ENCODE measurements at places on chromosomes 3 and 15. TPM values are rescaled to one million over a fixed set of nuclear protein-coding genes. Genes with fewer than 3 reads are reported as not detected.

The MYL3 gene
- not detected for polyA plus RNA-seq

The KLHL40 gene
- not detected for polyA plus RNA-seq

DNA sequence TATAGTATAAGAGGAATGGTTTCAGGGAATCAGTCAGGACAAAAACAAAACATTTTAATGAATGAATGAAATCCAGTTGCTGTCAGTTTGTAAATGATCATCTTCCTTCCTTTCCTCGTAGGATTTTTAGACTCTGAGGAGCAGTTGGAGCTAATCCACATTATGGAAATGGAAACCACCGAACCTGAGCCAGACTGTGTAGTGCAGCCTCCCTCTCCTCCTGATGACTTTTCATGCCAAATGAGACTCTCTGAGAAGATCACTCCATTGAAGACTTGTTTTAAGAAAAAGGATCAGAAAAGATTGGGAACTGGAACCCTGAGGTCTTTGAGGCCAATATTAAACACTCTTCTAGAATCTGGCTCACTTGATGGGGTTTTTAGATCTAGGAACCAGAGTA is 3.1 kb downstream of the TIPARP start:
- no peak for DNase-seq

The DGKG gene
- not detected for polyA plus RNA-seq

GRCh38 chr3:106115557-106115956 is 246.7 kb upstream of the CBLB start:
- no peak for DNase-seq

- DNase-seq: no peak
Observed at GRCh38 chr15:89496155-89497098, at the start of gene RHCG. Gene RHCG, minus strand, starts transcription at chr15:89496583. Its CDS starts 39 bp downstream, at chr15:89496544.

- DNase-seq: no peak
Observed at GRCh38 chr3:20068512-20069177, 28.4 kb downstream of the KAT2B start.

The LEKR1 gene
- polyA plus RNA-seq: 0.33 TPM

GRCh38 chr3:129627350-129628168 is 21.1 kb upstream of the PLXND1 start:
- no peak for DNase-seq

The SFMBT1 gene
- polyA plus RNA-seq: 25.3 TPM

The SPESP1 gene
- 1.1 TPM for polyA plus RNA-seq

The CAMKV gene
- polyA plus RNA-seq: not detected

DNA sequence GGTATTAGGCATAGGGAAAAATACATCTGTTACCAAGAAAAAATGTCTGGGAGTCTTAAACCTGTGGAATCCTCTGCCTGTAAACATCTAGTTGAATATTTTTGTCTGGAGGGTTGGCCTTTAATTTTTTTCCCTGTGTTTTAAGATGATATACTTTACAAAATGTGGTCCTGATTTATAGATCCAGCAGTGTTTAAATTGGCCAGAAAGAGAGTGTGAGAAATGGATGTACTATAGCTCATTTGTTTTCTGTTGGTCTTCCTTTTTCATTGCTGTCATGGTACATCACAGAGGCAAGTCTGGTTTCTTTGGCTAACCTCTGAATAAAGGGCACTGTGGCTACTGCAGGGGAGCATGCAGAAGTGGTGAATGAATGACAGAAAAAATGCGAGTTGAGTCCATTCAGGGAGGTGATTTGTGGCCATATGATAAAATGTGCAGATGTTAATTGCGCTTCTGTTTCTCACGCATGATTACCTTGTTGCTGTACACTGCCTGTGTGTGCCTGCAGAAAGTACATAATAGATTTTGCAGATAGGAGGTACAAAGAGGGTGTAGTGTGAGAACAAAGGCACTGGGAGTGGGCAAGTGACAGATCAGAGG is 150.0 kb downstream of the NFKBIZ start:
- DNase-seq: no peak

- no peak for DNase-seq
Observed at GRCh38 chr3:171824824-171825221, 14.5 kb upstream of the PLD1 start.

GRCh38 chr15:34583399-34584329 is at the start of gene GOLGA8B:
Gene GOLGA8B, minus strand, starts transcription at chr15:34583651. Its CDS starts 47,739 bp downstream, at chr15:34535912.
- DNase-seq: peak; percentile 79

The GOLGA8O gene
- polyA plus RNA-seq: not detected

DNA sequence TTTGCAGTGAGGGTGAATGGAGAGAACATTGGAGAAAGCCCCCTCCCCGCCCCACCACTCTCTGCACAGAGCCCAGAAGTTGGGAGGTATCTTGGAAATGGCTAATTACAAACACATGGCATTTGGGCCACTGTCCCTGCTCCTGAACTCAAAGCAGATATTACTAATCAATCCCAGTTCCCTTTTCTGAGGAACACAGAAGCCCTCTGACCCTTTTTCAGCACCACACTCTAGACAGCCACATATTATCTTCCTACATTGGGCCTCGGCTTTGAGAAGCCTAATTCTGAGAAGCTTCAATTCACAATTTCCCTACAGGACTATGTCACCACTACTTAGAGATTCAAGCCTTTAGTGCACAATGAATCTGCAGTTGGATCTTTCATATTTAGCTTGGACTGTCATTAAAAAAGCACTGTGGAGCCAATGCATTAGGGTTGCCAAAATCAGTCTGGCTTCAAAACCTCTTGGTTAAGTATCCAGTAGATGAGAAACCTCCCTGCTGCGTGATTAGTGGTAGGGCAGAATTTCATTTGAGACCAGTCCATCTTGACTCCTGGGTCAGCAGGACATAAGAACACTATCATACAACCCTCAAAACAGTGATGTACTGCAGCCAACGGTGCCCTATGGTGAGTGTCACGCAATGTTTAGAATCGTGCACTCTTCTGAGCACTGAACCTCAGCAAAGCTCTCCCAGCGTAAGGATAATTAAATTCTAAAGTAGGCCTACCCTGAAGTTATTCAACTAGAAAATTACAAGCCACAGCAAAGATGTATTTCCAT is 26.1 kb downstream of the MGLL start:
- no peak for DNase-seq

DNA sequence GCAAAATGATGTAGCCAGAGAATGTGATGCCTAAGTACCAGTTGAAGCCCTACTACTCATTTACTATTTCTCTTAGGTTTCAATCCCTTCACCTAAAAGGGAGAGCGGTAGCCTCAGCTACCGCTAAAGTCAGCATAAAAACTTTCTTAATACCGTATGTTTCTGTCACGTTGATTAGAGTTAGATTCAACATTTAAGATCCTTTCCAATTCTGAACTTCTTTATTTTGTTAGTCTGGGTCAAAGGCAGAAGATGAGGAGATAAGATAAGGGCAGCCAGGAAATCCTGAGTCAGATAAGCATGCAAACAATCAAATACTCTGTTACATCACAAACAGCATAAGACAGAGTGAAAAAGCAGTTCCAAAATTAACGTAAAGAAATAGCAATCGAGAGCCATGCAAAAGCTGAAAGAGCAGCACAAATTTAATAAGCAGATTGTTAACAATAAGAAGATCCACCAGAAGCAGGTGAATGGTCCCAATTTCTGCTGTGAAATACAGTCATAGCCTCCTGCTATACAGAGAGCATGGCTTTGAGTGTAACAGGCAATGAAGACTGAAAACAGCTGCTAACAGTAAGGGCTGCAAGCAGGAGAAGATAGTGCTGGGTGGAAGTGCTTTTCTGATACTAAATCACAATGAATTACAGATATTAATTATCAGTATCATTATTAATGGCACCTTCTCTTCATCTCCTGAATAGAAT is 3.0 kb downstream of the TMEM207 start:
- DNase-seq: no peak

DNA sequence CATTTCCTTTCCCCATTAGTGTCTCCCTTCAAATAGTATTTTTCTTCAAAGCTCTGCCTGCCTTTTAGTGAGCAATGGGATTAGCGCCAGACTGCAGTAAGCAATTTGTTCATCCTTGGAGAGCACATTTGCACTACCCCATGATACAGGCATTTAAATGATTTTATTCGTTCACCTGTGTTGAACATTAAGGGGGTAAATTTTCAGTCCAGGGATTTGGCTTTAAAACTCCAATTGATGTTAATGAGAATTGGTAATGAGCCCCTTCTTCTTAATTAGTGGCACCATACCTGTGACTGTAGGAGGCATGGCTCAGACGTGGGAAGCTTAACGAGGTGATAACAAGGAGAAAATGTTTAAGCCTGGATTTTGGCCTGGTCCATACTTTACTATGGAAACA is 161.4 kb upstream of the NANOGP8 start:
- DNase-seq: no peak

The PIAS1 gene
- polyA plus RNA-seq: 154 TPM

The CTXN2 gene
- not detected for polyA plus RNA-seq

DNA sequence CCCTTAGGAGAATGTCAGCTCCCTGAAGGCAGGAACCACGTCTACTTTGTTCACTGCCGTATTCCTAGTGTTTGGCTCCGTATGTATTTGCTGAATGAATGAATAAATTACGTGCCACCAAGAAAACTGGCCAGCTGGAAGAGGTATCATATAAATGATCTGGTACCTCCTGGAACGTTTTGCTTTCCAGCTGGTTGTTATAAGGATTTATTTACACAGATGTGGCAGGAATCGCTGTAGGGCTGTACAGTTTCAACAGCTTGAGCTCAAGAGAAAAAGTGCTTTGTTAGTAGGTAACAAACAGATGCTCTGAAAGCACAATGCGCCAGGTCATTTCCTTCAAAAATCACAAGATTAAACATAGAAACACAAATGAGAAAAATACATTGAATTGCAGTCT is 108.8 kb upstream of the ATP2B2 start:
- no peak for DNase-seq

DNA sequence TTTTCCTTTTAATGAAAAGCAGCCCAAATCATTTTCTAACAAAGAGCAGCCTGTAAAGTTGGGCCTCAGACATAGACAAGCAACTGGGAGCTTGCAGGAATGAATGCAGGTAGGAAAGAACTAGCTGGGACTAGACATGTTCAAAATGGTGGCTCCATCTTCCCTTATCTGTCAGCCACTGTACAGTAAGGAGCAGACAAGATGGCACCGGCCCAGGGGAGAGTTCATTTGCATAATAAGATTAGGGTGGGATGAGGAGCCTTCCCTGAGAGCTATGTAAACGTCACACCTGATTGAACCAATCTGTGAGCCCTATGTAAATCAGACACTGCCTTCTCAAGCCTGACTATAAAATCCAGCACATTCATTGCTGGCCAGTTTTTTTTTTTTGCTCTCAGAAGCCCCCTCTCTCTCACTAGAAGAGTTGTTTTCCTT is 59.7 kb upstream of the GK5 start:
- DNase-seq: no peak

The SERPINI2 gene
- not detected for polyA plus RNA-seq

DNA sequence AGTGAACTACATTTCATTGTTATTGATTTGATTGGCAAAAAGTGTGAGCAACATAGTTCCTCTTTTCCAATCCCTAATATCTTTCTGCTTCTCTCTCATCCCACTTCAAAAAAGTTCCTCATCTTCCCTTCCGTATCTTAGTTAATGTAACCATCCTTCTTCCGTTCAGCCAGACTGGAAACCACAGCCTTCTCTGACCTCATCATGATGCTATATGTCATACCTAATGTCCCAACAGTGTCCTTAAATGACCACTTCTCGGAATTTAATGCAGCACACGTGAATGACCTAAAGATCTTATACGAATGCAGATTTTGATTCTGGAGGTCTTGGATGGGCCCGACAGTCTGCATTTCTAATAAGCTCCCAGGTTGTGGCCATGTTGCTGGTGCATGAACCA is 320.3 kb upstream of the SATB1 start:
- no peak for DNase-seq

DNA sequence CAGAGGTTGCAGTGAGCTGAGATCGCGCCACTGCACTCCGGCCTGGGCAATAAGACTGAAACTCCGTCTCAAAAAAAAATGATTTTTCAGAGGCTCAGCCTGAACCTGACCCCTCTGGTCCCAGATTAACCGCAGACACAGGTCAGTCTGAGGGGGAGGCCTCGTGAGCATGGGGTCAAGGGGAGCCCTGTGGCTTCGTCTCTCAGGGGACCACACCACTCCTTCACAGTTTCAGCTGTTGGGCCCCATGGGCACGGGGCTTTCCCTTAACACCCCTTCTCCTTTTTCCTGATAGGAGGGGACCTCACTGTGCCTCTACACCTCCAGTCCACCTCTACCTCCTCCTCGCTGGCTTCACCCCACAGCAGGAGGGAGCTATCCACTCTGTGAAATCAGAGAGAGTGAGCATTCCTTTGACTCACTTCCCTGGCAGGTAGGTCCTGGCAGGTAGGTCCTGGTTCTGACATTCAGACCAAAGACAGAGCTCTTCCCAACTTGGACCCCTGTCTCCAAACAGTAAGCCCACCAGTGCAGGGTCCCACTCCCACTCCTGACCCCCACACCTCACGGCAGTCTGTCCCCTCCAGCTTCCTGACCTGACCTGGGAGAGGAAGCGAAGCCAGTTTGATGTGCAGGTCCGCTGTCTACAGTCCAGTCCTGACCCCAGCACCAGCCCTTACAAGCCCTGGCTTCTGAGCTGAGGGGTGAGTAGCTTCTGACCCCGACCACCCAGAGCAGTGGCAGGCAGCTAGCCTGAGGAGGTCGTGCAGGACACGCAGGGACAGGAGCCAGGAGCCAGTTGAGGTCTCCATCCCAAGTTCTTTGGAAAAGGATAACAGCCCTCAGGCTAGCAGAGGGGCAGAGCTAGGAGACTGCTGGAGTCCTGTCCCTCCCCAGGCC is 9.0 kb downstream of the RRP9 start:
- DNase-seq: no peak

DNA sequence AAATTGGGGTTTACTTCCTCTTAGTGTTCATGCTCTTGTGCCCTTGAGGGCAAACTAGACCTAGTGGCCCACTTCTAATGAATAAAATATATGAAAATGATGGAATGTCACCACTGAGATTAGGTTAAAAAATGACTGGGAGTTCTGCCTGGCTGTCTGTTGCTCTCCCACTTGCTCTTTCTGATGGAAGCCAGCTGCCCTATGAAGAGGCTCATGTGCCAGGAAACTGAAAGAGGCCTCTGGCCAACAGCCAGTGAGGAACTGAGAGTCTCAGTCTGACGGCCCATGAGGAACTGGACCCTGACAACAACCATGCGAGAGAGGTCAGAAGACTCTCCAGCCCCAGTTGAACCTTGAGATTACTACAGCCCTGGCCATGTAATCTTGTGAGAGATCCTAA is 107.1 kb upstream of the FHIT start:
- DNase-seq: no peak

The FBXO40 gene
- polyA plus RNA-seq: 0.12 TPM
